ENCODE measurements at places on chromosomes 6 and 20. TPM values are rescaled to one million over a fixed set of nuclear protein-coding genes. Genes with fewer than 3 reads are reported as not detected.

The LCA5 gene
- 5.0 TPM for total RNA-seq

The SLC22A7 gene
- total RNA-seq, result not detected

The MRPL14 gene
- total RNA-seq, result 111 TPM

The PTCRA gene
- not detected for total RNA-seq

The MUC22 gene
- not detected for total RNA-seq

The CLPSL2 gene
- not detected for total RNA-seq

The BPIFB4 gene
- not detected for total RNA-seq

The ID1 gene
- 1,771 TPM for total RNA-seq

The SASH1 gene
- 11.5 TPM for total RNA-seq

The SLC26A8 gene
- total RNA-seq, result not detected

The OXT gene
- total RNA-seq, result not detected

The DLGAP4 gene
- 26.0 TPM for total RNA-seq

The WFDC12 gene
- total RNA-seq, result not detected

The HLA-DRB5 gene
- not detected for total RNA-seq

The SEMG1 gene
- total RNA-seq, result not detected

The KCNG1 gene
- total RNA-seq, result 4.5 TPM

The C6orf136 gene
- total RNA-seq, result 12.2 TPM

The RAB23 gene
- 60.5 TPM for total RNA-seq

The SLC25A27 gene
- 6.5 TPM for total RNA-seq

The HLA-DQB2 gene
- not detected for total RNA-seq

The SLC17A3 gene
- not detected for total RNA-seq

The UNC5CL gene
- 0.20 TPM for total RNA-seq

The ARMH2 gene
- total RNA-seq, result not detected

The NKAIN4 gene
- not detected for total RNA-seq

The HM13 gene
- 244 TPM for total RNA-seq

The MARCKS gene
- 184 TPM for total RNA-seq

The EYS gene
- 0.99 TPM for total RNA-seq

The TRIM31 gene
- total RNA-seq, result not detected

The TENT5A gene
- total RNA-seq, result 64.6 TPM

The ZFAND3 gene
- 17.6 TPM for total RNA-seq

The EYA4 gene
- total RNA-seq, result 8.2 TPM

The RAET1G gene
- 20.6 TPM for total RNA-seq

The DPPA5 gene
- total RNA-seq, result not detected

The ARMC2 gene
- 2.5 TPM for total RNA-seq

The SNAP91 gene
- total RNA-seq, result not detected

The ALDH5A1 gene
- total RNA-seq, result 1.8 TPM

The DIDO1 gene
- 42.6 TPM for total RNA-seq

The LST1 gene
- not detected for total RNA-seq

The TFAP2C gene
- total RNA-seq, result 7.5 TPM

The CCM2L gene
- not detected for total RNA-seq
